ENCODE measurements at places on chromosomes 5 and 9. TPM values are rescaled to one million over a fixed set of nuclear protein-coding genes. Genes with fewer than 3 reads are reported as not detected.
A peak's percentile ranks its signal among the peaks of the same experiment; 100 is the strongest.

GRCh38 chr5:31638345-31638744 lies 586 bp upstream of the PDZD2 start:
- DNase-seq, result peak; percentile 51

DNA sequence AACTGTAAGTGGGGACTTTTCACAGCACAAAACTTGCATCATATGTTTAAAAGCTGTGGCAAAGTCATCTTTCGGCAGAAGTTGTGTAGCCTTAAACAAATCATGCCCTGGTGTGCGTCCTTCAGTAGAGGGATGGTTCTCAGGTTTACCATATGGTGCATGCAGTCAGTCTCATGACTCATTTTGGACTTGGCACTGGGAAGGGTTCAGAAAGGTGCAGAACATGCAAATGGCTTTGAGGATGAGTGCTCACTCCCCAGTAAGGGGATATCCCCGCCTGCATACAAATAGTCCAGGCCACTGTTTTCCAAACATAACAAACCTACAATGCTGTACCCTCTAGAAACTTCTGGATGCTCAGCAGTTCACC lies 260.3 kb downstream of the NDUFS4 start:
- no peak for DNase-seq

GRCh38 chr9:18384066-18384465 lies 89.9 kb upstream of the ADAMTSL1 start:
- DNase-seq, result no peak

DNA sequence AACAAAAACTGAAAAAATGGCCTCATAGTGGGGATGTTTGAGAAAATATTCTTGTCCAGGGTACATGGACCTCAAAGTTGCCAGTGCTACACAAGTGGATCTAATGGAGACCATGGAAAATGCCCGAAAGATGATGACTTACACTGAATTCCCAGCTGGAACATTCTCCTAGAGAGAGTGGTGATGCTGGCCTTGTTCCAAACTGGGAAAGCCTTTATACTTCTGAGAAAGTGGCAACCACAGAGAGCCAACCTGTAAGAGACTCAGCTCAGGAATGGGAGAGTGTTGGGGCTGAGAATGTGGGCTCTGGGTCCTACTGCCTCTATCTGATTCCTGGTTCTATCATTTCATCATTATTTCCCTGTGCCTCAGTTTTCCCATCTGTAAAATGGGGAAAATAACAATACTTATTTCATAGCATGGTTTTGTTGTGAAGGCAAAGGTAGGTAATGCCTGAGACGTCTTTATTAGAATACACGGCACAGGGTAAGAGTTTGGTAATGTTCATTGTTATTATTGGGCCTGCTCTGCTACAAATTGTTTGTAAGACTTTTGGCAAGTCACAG lies 229.0 kb upstream of the PANK3 start:
- no peak for DNase-seq

GRCh38 chr5:82351754-82352145 lies 73.6 kb upstream of the RPS23 start:
- no peak for DNase-seq

GRCh38 chr9:1938675-1939170 lies 76.4 kb upstream of the SMARCA2 start:
- DNase-seq, result no peak

DNA sequence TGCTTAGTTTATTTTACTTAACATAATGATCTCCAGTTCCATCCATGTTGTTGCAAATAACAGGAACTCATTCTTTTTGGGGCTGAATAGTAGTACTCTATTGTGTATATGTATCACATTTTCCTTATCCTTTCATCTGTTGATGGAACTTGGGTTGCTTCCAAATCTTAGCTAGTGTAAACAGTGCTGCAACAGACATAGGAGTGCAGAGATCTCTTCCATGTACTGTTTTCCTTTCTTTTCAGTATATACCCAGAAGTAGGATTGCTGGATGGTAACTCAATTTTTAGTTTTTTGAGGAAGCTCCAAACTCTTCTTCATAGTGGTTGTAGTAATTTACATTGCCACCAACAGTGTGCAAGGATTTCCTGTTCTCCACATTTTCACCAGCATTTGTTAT lies 138.8 kb upstream of the POC5 start:
- DNase-seq, result no peak

GRCh38 chr5:13566871-13567339 lies 377.6 kb downstream of the DNAH5 start:
- DNase-seq, result no peak

DNA sequence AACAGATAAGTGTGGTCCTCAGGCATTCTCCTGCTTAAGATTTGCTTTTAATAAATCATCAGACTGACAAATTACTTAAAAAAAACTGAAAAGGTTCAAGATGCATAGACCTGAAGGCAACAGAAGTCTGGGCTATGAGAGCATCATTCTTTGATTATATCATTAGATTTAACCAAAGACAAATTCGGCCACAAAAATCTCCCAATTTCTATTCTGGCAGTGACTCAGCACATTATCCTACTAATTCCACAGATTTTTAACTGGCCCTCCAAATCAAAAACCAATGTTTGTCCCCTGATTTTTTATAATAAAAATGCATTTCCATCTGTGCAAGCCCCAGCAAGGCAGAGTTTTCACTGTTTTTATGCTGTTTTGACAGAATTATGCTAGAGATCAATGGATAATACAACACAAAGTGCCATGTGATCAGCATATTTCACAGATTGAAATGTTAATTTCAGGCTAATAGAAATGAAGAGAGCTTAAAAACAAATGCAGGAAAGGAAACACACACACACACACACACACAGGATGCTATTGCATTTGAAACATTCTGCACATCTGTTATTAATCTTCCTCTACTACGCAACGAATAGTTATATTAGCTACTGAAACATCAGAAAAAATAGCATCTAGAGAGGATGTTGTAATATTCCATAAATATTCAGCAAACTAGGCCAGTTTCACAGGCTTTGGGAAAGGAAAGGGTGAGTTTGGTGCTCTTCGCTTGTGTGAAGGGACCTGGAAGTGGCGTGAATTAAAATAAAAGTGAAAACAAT lies 177.6 kb upstream of the ST8SIA4 start:
- no peak for DNase-seq

GRCh38 chr9:131404987-131405386 lies 11.1 kb downstream of the PRRC2B start:
- no peak for DNase-seq

- no peak for DNase-seq
Observed at GRCh38 chr5:78008356-78008967, 232.3 kb upstream of the TBCA start.

Gene GALNT10
- 57.6 TPM for total RNA-seq

Gene OCLN
- total RNA-seq, result 121 TPM

Gene IFNA21
- total RNA-seq, result not detected
